ENCODE measurements at places on chromosomes 7 and 10.

DNA sequence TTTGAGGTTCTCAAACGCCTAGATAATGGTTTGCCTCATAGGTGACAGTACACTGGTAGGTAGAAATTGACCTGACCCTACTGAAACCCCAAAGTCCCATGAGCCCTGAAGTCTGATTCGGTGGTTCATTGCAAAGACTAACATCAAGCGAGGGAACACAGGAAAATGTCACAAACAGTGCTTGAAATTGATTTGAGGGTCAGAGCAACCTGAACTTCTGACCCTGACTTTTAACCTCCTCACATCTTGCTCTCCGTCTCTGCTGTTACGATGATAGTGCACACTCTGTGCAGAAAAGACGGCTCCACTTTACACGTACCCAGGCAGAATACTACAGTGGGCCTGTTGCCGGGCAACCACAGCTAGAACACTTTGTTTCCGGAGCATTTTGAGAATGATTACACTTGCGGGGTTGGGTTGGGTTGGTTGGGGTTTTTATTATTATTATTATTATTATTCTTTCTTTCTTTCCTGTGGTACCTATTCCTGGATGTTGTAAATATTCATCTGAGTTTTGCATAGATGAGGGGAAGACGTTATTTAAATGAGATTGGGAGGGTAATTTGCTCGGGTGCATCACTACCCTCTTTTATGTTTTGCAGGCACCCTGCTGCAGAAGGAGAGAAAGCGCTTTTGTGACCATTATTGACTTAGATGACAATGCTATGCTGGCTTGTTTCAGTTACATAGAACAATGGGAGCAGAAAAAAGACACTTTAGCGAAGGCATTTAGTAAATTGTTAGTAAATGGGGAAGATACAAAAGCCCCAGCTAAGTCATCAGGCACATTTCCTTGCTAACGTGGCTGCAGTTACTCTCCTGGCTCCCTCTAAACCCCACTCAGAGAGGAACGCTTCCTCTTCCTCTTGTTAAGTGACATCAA lies 438.1 kb upstream of the NRP1 start:
- no peak for DNase-seq

DNA sequence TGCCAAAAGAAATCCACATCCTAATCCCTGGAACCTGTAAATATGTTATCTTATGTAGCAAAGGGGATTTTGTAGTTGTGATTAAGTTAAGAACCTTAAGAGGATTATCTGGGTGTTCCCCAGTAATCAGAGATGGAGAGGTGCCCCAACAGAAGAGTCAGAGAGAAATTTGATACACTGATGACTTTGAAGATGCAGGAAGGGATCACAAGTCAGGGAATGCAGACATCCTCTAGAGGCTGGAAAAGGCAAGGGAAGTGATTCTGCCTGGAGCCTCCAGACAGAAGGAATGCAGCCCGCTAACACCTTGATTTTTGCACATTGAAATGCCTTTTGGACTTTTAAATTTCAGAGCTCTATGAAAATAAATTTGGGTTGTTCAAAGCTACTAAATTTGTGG lies 531.7 kb downstream of the DNAJB9 start:
- no peak for DNase-seq

- no peak for DNase-seq
These were observed at the start of gene ASB15 for GRCh38 chr7:123601530-123601929. Gene ASB15, plus strand, starts transcription at chr7:123601821. Its CDS starts 12,682 bp downstream, at chr7:123614503.

GRCh38 chr10:110522365-110522988 lies 24.8 kb downstream of the DUSP5 start:
- DNase-seq: no peak

DNA sequence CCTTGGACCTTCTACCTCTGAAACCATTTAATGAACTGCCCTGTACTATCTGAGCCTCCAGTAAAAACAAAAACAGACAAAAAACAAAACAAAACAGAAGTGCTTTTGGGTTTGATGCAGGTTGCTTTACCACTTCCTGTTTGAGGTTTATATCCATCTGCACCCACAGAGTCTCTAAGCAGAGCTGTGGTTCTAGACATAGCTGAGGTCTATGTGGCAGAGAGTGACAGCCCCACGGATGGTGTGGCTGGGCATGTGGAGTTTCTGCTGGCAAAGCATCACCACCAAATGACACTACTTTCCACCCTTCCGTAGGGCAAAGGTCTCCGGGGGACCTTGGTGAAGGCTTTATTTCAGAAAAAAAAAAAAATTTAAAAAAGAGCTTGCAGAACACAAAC lies 754.2 kb downstream of the GRID1 start:
- DNase-seq: peak; percentile 50

DNA sequence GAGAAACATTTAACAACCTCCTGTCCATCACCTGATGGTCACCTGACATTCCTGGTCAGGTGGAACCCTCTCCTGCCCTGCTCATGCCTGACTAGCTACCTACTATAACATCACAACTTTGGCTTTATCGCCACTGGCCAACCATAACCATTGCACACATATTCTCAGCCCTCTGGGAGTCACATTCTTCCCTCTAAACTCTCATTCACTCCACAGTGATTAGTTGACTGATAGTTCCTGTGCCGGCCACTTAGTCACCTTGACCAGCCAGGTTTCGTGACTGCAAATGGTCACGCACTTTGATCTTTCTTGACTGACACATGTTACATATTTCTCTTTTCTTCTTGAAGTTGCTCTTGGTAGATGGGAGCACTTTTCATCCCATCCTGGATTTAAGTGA lies 50.1 kb downstream of the GNAI1 start:
- no peak for DNase-seq

GRCh38 chr10:30313579-30314350 lies 35.3 kb downstream of the MTPAP start:
- DNase-seq: no peak

- DNase-seq: no peak
These were observed 4.6 kb downstream of the ST7 start for GRCh38 chr7:116957874-116958273.

DNA sequence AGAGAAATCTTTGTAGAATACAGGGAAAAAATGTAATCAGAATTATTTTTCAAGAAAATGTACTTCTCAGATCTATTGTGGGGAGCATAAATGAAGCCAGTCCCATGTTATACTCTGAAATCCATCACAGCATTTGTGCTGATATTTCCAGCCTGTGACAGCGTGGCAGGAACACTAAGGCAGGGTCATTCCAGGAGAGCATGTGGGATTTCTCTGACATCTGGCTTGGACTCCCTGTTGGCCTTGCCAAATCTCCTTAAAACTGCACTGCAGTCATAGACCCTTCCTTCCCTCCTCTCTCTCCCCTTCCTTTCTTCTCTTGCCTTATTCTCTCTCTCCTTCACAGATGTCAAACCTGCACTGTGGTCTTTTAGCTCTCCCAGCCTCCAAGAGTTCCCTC lies 6.5 kb upstream of the TSPAN13 start:
- DNase-seq: no peak

- DNase-seq: no peak
These were observed 64.7 kb downstream of the NRF1 start for GRCh38 chr7:129676017-129676897.
